ENCODE measurements at places on chromosomes 6 and 20. TPM values are rescaled to one million over a fixed set of nuclear protein-coding genes. Genes with fewer than 3 reads are reported as not detected.

Gene RAD21L1
- total RNA-seq, result not detected

DNA sequence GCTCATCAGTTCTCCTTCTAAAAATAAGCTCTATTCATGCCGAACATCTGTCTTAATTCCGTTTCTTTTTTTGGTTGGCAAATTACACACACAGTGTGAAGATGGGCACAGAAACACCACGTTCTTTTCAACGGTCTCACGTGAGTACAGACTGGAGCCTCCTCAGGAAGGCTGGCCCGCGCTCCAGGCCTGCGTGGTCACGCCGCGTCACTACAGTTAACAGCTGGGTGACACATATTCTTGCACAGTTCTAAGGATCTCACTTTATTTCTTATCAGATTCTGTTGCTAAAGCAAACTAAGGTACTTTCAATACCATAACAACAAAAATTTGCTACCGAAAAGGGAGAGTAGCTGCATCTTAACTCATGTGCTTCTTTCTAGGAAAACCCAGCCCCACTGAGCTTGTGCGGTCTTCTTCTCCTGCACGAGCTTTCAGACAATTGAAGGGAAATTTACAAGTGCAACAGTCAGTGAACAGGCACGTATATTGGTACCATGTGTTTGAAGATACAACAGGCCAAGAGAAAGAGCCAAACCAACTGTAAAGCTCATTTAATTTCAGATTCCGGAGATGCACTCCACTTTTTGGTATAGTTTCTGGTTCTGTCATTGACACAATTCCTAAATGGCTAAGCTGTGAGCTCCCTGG, 55.6 kb upstream of the MPC1 start:
- no peak overlapping the region for H3K4me3 ChIP-seq
- H3K27me3 ChIP-seq, result no peaks in the 10 kb centered on the region
- peaks cover 70% of the 10 kb centered on the region for H3K36me3 ChIP-seq
- no peak for DNase-seq

DNA sequence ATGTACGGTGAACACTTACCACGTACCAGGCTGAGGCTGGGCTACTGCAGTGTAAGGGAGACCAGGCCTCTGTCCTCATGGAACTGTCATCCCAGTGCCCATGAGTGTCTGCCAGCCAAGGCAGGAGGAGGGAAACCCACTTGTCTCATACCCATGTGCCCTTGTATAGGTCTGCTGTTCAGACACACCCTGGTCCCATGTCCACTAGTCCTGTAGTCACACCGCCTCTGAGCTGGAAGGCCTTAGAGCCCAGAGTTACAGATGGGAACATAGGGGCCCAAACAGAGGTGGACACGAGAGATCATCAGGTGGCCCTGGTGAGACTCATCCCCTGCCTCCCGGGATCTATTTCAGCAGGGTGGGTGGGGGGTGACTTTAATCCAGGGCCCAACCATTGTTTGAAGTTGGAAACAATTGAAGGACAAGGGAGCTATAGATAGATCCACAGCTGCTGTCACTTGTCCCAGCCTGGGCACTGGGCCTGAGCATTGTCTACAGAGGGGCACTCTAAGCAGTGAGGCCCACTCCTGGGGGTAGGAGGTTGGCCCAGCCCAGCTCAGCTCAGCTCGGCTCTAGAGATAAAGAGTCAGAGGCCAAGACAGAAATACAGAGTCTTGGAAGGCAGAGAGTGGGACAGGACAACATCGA, 14.6 kb downstream of the MYH7B start:
- DNase-seq, result no peak
- H3K27me3 ChIP-seq, result no peaks in the 10 kb centered on the region

DNA sequence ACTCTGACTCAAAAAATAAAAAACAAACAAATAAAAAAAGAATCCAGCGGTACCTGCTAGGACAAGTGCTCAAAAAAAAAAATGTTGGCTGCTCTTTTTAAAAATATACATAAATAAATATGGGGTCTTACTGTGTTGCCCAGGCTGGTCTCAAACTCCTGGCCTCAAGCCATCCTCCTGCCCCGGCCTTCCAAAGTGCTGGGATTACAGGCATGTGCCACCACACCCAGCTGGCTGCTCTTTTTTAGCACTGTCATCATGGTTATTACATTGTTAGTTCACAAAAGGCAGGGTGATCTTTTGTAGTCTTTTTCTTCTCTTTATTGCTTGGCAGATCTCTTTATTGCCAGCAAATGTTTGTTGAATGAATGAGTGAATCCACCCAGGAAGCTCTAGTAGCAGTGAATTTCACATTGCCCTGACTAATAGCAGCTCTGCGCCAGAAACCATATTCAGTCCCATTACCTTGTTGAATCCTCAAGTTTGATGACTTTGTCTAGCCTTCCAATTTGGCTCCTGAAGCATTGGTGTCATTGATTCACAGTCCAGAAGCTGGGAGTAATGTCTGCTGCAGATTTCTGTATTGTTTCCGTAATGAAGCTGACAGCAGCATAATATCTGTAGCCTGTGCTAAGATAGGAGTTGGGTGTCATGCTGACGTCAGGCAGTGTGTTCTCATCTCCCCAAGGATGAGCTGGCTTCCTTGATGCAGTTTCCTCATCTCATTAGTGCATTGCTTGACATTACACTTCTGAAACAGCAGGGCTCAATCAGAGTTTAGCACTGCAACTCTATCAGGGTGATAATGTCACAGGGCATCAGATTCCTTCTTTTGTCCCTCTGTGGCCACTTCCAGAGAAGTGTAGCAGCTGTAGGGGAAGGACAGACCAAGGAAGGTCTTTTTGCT, 84.9 kb upstream of the TGM3 start:
- no peak for DNase-seq
- H3K27ac ChIP-seq, result no peak overlapping the region
- H3K27me3 ChIP-seq, result peaks cover 6% of the 10 kb centered on the region
- no peak overlapping the region for H3K4me3 ChIP-seq
- H3K36me3 ChIP-seq, result no peaks in the 10 kb centered on the region
- H3K4me1 ChIP-seq, result peaks cover 12% of the 10 kb centered on the region

GRCh38 chr6:130610303-130610702, 216.9 kb upstream of the SMLR1 start:
- no peak overlapping the region for H3K4me3 ChIP-seq
- H3K27me3 ChIP-seq, result no peaks in the 10 kb centered on the region
- H3K27ac ChIP-seq, result no peak overlapping the region
- H3K36me3 ChIP-seq, result no peaks in the 10 kb centered on the region
- no peak for DNase-seq

DNA sequence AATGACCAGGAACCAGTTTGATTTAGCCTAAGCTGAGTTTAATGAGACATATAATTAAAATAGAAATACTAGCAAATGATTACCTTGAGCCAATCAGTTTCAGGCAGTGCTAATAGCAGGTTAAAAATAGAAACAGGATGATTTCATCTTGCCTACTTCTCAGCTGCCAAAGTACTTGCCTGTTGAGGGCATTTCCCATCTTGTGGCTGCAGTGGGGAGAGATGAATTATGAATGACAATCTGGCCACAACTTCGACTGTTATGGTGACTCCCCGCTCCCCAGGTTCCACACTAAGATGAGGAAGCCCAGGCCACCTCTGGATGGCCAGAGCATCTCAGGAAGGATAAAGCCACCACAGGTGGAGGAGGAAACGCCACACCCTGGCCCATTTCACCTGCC, 31.3 kb downstream of the MBOAT1 start:
- no peaks in the 10 kb centered on the region for H3K27me3 ChIP-seq
- H3K27ac ChIP-seq, result no peak overlapping the region
- peaks cover 11% of the 10 kb centered on the region for H3K4me1 ChIP-seq
- no peak overlapping the region for H3K4me3 ChIP-seq
- no peak for DNase-seq
- H3K36me3 ChIP-seq, result no peaks in the 10 kb centered on the region

Data from upper lobe of left lung (tissue), 6 donors.